ENCODE measurements at places on chromosomes 2 and 18. TPM values are rescaled to one million over a fixed set of nuclear protein-coding genes. Genes with fewer than 3 reads are reported as not detected.

Gene CD207
- 1.3 TPM for total RNA-seq

Gene TTR
- total RNA-seq: 0.55 TPM

Gene UGT1A6
- total RNA-seq: 134 TPM

Gene CROCC2
- total RNA-seq: 0.23 TPM

DNA sequence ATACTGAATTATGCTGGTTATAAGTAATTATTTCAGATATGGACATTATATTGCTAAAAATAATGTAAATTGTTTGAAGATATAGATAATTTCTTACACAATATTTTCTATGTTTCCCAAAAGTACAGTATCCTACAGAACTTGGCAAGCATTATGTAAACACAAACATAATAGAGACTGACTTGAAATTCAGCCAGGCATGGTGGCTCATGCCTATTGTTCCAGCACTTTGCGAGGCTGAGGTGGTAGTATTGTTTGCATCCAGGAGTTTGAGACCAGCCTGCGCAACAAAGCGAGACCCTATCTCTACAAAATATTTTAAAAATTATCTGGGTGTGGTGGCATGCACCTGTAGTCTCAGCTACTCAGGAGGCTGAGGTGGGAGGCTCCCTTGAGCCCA, 1300.5 kb upstream of the DDX18 start:
- DNase-seq: no peak

DNA sequence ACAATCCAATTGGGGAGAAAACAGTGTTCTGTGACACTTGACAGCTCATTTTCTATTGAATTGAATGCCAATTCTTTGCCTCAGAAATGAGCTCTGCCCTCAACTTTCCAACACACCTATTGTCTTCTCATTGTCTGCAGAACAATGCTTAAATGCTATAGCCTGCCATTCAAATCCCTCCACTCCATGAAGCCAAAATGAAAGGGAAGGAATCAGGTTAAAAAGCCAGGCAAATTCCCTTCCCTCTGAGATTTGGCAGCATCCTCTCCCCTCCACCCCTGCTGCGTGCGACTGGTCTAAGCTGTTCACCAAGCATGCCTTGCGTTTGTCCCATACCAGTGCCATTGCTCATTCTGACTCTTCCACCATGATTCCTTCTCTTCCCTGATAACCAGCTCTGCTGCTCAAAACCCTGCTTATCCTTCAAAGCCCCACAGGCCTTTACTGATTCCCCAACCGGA, 32.4 kb upstream of the TMEM131 start:
- DNase-seq: no peak

DNA sequence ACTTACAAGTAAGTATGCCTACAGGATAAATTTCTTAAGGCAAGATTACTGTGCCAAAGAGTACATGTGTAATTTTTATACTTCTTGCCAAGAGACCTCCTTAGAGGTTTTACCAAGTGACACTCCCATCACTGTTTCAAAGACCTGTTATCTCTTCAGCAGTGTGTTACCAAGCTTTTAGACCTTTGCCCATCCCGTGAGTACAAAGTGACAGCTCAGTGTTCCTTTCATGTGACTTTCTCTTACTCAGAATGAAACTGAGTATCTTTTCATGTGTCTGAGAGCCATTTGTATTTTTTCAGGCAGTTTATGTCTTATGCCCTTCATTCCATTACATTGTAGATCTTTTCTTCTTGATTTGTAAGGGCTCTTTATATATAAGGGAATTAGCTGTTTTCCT, 287.5 kb upstream of the SALL3 start:
- DNase-seq: no peak

DNA sequence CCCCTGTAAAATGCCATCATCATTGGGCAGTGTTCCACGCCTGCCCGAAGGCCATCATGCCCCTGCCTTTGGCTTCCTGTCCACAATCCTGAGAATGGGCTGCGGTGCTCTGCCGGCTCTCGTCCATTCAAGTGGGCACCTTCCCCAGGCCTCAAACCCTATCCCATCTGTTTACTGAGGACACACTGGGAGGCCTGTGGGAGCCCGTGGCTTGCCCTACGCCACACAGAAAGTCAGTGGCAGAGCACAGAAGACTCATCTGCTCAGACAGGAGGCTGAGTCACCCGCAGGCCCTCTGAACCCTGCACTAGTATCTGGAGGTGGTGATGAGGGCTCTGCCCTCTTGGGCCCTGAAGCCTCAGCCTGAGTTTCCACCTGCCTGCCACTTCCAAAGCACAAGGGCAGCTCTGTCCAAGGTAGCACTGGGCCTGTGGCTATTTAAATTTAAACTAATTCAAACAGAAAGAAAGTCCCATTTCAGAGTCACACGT, 19.1 kb upstream of the ANKRD53 start:
- DNase-seq: peak; percentile 13

GRCh38 chr18:8945514-8945913, 157.0 kb upstream of the NDUFV2 start:
- no peak for DNase-seq

DNA sequence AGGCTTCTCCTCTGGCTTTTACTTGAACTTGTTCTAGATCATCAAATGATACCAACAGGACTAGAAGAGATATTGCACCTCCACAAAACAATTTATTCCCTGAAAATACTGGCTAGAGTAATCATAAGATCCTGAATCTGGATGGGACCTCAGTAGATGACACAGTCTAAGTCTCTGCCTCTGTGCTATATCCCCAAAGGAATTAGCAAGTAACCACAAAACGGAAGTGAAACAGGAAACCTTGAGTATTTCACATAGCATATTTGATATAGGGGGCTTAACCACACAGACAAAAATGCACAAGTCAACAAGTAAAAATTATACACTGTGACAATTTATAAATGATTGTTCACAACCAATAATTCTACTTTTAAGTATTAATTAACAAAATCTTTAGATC, 456.9 kb upstream of the TNP1 start:
- DNase-seq: no peak

DNA sequence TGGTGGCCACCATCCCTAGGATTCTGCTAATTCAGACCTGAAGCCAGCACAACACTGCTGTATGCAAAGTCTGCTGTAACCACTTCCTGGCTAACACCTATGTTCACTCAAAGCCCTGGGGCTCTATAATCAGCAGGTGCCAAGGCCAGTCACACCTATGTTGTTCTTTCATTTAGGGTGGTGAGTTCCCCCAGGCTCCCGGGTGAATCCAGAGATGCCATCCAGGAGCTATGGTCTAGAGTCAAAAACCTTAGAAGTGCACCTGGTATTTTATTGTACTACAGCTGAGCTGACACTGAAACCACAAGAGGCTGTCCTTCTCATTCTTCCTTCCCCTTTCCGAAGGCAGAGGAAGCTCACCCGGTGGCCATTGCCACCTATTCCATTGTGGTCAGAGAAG, 46.2 kb upstream of the CCDC141 start:
- DNase-seq: no peak

DNA sequence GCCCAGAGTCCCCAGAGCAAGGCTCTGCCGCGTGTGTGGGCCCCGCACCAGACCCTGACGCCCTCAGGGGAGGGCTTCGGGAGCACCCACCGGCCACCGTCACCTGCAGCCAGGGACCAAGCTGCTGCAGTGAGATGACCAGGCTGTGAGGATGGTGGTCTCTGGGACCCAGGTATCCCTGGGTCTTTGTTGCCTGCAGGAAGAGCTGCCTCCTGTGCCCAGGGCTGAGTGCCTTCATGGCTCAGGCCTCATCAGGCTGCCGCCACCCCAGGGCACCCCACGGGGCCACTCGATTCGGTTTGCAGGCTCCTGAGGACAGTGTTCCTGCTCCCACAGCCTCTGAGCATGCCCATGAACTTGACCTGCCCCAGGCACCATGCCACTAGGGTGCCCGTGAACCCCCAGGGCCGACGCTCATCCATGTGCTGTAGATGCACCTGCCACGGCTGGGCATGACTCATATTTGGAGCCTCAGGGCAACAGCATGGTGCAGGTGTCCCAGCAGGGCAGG, 109.8 kb downstream of the FAM210A start:
- peak; percentile 36 for DNase-seq

GRCh38 chr2:57760381-57760801, 286.2 kb upstream of the VRK2 start:
- DNase-seq: no peak

DNA sequence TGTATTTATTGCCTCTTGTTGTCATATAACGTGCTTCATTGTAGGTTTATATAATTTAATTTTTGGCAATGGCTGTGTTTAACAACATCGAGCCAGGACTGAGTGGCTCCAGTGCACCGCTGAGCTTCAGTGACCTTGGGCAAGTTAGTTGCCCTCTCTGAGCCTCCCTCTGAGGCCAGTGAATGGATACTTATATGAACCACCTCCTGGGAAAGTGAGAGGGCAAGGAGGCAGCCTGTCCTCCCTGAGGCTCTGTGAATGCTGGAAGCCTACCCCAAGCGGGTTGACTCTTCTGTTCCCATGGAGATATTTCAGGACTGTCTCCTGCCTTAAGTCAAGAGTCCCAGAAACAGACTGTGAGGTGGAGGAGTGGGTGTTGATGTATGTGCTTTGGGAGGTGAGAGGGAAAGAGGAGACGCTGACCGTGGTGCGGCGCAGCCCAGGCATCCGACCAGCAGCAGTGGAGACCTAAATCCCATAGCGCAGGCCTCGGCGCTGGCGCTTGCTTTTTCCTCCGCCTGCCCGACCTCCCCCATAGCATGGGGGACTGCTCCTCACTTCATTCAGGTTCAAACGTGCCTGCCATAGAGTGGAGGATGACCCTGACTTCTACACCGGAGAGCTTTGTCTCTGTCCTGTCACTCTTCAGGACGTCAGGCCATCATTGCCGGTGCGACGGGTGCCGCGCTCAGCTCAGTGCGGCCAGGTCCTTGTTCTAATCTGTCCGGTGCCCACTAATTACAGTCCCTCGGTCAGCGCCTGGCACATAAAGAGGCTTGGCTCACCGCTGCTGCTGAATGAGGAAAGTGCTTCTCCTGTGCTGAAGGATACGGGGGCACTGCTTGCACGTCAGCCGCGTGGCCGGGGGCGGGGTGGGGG, 167.3 kb upstream of the HS6ST1 start:
- peak; percentile 24 for DNase-seq

- no peak for DNase-seq
Observed at GRCh38 chr18:48739266-48740067, 200.6 kb downstream of the CTIF start.

DNA sequence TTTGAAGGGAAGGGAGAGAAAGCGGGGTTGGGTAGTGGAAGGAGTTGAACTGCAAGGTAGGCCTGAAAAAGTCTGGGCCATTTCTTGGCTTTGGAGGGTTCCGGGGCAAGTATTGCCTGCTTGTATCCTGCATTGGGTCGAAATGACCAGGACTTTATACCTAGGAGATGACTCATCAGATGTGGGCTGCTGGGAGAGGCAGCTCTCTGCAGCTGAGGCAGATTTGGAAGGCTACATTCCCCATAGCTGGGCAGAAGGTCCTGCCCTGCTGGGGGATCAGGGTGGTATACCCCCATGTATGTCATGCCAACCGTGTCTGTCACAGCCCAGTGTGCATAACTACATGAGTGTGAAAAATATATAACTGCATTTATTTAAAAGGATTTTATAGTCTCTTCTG, 171.8 kb upstream of the SPRED2 start:
- no peak for DNase-seq

- DNase-seq: no peak
Observed at GRCh38 chr2:196468394-196468793, 171.1 kb upstream of the CCDC150 start.

DNA sequence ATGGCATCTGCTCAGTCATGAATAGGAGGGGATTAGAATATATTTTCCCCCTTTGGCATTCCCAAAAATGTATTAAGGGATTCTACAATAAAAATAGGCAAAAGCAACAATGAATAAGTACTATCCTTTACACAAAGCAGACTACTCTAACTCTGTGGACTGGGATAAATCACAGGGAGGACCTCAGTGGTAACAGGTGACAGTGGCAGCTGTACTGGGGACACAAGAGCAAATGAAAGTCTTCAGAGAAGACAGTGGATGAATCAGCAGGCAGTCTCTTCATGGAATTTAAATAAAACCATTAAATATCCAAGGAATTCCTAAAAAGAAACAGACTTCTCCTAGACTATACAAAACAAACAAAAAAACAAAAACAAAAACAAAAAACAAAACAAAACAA, 4.8 kb downstream of the CDH7 start:
- DNase-seq: no peak

GRCh38 chr2:26850505-26850904, 2.6 kb downstream of the DPYSL5 start:
- no peak for DNase-seq

DNA sequence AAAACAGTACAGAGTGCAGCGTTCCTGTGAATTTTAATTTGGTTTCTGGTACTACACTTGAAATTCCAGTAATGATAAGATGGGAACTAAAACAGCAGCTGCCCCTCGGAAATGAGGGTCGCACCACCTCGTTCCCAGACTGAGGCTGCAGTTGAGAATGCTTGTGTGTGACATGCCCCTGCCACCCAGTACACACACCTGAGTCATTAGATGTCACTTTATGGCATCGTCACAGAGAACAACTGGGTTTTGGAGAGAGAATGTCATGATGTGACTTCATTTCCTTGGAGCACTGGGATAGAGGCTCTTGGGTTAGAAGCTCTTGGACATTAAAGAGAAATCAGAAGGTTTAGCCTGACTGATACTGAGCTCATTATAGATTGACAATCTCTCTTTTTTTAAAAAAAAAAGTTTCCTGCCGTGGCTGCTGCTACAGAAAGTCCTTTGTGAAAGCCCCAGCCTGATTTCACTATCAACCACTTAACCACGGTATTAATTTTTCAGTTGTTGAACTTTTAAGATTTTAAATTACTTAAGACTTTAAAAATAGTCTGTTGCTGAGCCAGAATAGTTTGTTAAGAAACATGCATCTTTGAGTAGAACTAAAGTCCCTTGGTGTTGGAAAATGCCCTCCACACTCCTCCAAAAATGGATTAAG, 24.5 kb downstream of the BCL2L11 start:
- DNase-seq: no peak

DNA sequence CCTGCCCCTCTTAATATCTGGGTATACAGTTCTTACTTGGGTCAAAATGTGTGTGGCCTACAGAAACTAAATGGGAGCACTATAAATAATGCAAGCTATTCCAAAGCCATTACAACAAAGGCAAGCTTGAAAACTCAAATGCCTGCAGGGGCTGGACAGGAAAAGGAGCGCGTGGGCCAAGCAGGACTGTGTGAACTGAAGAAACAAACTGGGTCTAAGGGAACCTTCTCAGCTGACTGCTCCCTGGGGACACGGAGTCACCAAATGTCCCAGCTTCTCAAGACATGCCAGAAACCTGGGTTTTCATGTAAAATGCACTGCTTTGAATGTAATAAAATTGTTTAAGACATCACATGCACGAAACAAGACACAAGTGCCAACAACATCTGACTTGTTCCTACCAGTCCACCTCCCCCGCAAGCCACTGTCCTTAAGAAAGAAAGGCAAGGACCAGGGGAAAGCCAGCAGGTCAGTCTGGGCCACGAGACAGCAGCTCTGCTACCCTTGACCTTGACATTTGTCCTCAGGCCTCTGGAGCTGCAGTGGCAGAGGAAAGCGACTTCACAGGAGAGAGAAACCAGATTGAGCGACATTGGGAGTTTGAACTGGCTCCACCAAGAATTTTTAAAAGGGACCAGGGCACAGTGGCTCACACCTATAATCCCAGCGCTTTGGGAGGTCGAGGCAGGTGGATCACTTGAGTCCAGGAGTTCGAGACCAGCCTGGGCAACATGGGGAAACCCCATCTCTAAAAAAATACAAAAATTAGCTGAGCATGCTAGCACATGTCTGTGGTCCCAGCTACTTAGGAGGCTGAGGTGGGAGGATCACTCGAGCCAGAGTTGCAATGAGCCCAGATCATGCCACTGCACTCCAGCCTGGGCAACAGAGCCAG, 89.7 kb upstream of the SH3BP4 start:
- DNase-seq: no peak

GRCh38 chr2:197931661-197932312, 127.4 kb downstream of the PLCL1 start:
- DNase-seq: no peak

- DNase-seq: no peak
Observed at GRCh38 chr2:32229635-32230034, 35.1 kb downstream of the NLRC4 start.

Data from ureter (tissue), 1 donor.